ENCODE measurements at places on chromosomes 16 and 17.

- no peak for DNase-seq
Observed at GRCh38 chr17:75811174-75811573, 26.6 kb downstream of the UNK start.

DNA sequence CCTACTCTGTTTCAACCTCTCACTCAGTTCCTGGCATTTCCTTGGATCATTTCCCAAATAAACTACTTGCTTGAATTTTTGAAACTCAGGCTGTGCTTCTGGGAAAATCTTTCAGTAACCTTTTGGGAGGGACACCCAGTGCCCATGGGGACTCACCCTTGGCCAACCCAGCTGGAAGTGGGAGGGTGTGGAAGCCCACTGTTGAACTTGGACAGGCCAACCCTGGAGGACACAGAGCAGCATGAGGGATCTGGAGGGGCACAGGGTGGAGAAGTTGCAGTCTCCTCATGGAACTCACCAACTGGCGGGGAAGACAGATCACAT lies 11.2 kb downstream of the RTN4RL1 start:
- DNase-seq, result no peak

- no peak for DNase-seq
Observed at GRCh38 chr17:50381920-50382319, 8.9 kb downstream of the EME1 start.

DNA sequence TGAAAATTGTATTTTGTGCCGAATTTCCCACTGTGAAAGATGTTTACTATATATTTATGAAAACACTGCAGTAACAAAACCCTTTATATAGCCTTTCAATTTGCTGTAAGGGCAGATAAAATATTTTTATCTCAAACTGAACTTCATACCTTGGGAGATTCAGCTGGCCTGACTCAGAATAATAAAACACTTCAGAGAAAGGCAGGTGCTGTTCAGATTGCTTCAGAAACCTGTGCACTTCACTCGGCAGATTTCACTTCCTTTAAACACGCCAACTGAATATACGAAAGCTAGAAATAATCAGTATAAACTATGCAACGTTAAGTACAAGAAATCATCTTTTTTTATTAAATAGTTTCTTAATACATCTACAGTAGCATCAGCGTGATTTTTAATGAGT lies 839.1 kb upstream of the RBFOX1 start:
- DNase-seq, result no peak

GRCh38 chr17:48326310-48326709 lies 103.7 kb downstream of the SKAP1 start:
- no peak for DNase-seq

DNA sequence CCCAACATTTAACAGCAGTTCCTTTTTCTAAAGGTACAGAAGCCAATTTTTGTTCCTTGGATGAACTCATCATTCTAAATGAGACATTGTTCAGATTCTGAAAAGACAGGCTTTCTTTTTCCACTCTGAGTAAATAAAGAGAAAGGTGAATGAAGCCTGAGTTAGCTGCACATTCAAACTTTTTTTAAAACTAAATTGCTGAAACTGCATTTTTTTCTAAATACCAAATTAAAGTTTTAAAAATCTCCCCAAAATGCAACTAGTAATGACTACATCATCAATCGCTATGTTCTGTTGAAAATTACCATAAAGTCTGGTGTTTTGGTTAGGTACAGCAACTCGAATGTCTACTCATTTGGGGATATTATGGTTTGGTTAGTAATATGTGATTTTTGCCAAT lies 9.8 kb downstream of the SCO1 start:
- DNase-seq, result no peak

- no peak for DNase-seq
Observed at GRCh38 chr16:16109453-16110110, 113.7 kb downstream of the ABCC6 start.

GRCh38 chr16:78916928-78917545 lies 683.5 kb downstream of the MAF start:
- DNase-seq, result no peak

DNA sequence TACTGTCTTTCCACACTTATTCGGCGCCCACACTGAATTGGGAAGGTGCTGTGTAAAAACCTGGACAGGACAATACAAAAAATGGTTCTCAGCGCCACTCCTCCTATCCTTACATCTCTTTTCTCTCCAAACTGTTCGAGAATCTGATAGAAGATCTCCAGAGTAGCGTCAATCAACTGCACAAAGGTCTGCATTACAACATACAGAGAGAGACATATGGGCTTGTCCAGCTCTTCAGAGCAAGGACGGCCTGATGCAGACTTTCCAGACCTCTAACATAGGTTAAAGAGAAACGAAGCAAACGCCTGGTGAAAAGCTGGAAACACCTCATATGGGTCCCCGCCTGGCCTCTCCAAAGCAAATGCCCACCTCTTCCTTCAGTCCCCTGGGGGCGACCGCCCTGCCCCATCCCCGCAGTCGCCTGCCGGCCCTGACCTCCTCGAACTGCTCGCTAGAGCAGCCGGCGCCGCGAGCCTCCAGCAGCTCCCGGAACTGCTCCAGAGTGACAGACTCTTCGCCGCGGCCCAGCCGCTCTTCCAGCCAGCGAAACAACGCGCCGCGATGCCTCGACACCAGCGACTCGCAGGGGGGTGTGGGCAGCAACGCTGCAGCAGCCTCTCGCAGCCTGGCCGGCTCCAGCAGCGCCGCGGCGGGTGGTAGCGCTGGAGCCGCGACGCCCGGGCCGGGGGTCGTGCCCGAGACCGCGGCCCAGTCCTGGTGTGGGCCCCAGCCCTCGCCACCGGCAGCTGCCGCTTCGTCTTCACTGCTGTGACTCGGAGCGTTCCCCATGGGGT lies 526 bp downstream of the ZZEF1 start:
- DNase-seq, result peak; percentile 47

DNA sequence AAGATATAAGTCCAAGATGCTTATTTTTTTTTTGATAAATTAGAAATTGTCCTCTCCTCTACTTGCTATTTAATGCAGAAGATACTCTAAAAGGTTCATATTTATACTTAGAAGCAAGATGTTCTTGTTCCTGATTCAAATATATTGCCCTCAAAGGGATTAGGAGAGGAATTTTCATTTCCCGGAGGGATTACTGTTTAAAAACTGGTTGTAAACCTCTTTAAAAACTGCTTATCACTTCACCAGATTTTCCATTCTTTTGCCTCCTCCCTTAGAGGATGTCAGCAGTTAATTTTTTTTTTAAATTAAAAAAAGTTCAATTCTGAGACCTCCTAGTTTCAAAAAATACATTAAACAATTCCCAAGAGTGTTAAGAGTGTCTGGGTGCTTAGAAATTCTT lies 2.8 kb downstream of the TENT4B start:
- DNase-seq, result no peak

- no peak for DNase-seq
Observed at GRCh38 chr17:36870720-36870999, 66.6 kb upstream of the LHX1 start.

GRCh38 chr17:2905269-2905668 lies 109.0 kb downstream of the RAP1GAP2 start:
- DNase-seq, result no peak

- DNase-seq, result no peak
Observed at GRCh38 chr16:1812732-1813163, 13.9 kb downstream of the HAGH start.
